ENCODE measurements at places on chromosomes 4 and X.

DNA sequence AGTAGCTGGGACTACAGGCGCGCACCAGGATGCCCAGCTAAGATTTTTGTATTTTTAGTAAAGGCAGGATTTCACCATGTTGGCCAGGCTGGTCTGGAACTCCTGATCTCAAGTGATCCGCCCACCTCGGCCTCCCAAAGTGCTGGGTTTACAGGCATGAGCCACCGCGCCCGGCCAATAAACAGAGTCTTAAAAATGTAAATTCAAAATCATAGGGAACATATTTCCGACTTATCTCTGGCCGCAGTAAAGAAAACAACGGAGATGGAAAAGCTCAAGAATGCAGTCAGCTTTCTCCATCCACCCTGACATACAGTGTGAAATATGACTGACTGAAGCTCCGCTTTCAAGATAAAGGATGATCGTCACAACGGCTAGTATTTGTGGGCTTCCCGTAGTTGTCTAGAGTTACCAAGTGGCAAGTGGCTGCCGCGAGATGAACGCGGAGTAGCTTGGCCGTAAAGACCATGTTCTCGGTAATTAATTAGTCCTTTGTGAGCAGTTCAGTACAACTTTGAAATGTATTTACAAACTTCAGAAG lies 495.1 kb upstream of the FAT1 start:
- no peak for DNase-seq

GRCh38 chr4:173930329-173930967 lies 353.0 kb downstream of the FBXO8 start:
- no peak for DNase-seq

- no peak for DNase-seq
Observed at GRCh38 chr4:40238700-40239548, 42.1 kb downstream of the RHOH start.

DNA sequence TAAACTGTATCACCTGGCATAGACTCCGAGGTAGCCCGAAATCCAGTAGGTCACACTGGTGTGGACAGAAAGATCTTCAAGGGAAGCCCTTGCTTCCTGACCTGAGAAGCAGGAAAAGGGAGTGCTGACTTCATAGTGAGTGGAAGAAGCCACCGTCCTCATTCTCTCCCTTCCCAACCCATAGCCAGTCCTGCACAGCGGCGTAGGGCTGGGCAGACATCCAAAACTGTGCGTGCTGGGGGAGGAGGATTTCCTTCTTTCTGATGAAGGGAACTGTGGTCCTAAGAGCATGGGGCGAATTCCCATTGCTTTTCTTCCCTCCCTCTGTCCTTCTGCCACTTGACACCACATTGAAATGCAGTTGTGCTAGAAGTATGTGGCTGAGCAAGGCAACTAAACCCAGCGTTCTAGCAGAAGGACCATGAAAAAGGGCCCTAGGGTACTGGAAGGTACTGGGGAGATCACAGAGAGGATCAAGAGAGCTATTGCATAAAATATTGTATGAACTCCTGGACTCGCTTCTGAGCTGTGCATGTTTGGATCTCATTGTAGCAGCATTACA lies 66.9 kb downstream of the STOX2 start:
- no peak for DNase-seq

DNA sequence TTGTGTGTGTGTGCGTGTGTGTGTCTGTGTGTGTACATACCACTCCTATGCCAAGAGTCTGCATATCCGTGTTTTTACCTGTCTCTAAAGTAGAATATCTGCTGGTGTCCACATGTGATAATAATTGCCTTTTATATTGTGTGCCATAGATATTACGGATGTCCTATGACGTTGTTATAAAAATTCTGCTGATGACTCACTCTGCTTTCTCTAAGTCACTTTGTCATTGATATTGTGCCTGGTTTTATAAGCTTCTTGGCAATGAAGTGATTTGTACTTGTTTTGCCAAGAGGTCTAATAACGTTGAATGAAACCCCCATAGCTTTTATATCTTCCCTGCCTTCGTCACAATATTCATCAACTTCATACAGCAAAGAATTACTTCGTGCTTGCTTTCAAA lies 102.6 kb upstream of the C1GALT1C1 start:
- no peak for DNase-seq

All from anterior cingulate cortex (tissue), 58 donors.